ENCODE measurements at places on chromosomes 1 and 21.

- DNase-seq: no peak
These were observed 624 bp downstream of the ARHGAP29 start for GRCh38 chr1:94236630-94237290.

GRCh38 chr1:40059338-40059959, 18.9 kb downstream of the CAP1 start:
- DNase-seq: no peak

DNA sequence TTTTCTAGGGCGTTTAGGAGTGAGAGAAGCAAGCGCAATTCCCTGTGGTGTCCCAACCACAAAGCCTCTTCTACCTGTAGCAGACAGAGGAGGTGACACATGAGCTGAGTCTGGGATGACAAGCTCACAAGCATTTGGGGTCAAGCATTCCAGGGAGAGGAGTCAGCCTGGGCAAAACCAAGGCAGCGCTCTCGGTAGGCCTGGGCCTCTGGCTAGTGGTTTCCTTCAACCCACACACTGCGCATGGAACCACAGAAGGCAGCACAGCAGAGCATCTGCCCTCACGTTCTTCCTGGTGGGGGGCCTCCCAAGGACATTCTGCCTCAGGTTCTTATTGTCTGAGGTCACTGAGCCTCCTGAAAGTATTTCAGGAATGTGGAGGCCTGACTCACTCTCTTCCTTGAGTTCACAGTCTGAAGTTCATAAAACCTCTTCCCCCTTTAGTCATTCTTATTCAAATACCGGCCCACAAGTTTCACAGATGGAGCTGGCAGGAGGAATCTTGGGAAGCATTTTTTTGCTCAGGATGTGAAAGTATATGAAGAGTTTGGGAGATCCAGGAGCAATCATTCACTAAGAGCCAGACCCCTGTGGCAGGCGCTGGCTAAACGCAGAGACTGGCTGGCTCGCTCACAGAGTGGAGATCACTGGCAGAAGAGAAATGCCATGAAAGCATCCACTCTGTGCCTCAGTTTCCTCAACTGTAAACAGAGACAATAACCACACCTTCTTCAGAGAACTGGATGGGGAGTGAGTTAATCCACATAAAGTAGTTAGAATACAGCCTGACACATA, 26.8 kb downstream of the CCN1 start:
- no peak for DNase-seq

- no peak for DNase-seq
These were observed 382 bp downstream of the TRMT1L start for GRCh38 chr1:185156288-185156853.

DNA sequence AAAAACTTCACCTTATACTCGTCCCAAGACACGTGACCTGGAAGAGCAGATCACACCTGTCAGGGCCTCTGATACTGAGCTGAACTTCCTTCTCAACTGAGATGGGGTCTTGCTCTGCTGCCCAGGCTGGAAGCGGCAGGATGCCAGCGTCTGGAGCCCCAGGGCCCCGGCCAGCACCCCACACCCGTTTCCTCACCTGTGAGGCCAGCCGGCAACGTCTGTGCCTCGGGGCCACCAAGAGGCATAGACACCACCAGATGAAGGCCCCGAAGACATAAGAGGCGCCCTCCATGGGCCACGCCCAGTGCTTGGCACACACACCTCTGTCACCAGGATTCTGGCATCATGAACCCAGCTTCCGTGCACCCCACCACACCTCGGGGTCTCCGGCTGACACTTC, 8.5 kb downstream of the SDF4 start:
- DNase-seq: no peak

GRCh38 chr1:27099587-27100334, 55.2 kb downstream of the SLC9A1 start:
- no peak for DNase-seq

DNA sequence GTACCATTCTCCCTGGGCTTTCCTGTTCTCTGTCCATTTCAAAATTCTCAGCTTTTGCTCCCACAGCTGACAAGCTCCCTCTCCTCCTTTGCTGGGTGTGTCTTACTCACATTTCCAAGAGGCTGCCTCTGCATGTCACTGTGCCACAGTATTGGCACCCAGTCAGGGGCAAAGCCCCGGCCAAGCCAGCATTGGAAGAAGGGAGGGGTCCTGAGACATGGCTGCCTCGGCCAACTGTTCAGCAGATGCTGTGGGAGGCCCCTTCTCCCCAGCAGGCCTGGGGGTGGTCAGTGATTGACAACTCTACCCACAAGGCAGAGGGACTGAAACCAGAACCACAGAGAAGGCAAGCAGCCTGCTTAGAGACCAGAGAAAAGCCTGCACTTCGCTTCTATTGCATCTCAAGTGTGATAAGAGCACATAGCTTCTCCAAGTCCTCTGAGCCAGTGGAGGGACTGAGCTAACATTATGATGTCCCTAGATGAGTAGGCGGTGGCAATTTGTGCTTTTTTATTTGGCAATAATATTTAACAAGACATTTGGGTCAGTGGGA, 294.1 kb downstream of the SIPA1L2 start:
- no peak for DNase-seq

DNA sequence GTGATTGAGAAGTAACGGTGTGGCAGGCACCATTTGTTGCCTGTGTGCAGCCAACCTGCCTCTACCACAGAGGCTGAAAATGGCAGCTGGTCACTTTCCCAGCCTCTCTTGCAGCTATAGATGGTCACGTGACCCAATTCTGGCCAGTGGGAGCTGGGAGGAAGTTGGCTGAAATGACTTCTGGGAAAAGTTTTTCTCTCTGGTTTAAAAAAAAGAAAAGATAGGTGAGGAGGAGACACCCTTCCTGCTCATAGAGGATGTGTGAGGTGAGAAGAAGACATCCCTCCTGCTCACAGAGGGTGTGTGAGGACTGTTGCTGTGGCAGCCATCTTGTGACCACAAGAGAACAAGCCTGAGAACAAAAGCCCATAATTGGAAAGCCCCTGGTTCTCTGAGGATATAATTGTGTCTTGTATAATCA, 122.8 kb downstream of the SYF2 start:
- no peak for DNase-seq

DNA sequence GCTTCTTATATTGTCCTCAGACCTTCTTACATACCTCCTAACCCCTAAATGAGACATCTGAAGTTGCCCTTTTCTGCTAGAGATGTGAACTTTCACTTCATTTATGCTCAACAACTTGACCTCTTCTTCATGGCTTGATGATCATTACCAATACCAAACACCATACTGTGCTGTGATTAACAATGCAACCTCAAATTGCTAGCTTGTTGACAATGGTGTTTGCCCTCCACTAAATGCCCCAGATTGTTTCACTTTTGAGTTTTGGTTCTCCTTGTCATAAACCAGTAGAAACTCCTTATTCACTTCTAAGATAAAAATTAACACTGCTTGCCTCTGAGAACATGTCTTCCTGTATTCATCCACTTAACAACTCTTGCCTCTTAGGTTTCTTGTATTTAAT, 5.6 kb downstream of the JAK1 start:
- no peak for DNase-seq

GRCh38 chr21:35927262-35927661, 133.1 kb downstream of the SETD4 start:
- DNase-seq: no peak

DNA sequence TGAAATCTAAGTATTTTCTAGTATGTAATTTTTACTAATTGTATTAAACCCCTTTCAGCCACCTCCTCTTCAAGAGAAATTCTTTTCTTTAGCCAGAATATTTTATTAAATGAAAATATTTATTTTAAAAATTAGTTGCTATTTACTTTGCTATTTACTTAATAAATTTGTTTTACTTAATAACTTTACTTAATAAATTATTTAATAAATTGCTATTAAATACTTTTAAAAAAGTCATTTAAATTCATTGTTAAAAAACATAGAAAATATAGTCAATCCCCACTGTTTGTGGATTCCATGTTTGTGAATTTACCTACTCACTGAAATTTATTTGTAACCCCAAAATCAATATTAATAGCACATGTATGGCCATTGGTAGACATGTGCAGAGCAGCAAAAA, 105.6 kb downstream of the ATP1B1 start:
- DNase-seq: no peak

DNA sequence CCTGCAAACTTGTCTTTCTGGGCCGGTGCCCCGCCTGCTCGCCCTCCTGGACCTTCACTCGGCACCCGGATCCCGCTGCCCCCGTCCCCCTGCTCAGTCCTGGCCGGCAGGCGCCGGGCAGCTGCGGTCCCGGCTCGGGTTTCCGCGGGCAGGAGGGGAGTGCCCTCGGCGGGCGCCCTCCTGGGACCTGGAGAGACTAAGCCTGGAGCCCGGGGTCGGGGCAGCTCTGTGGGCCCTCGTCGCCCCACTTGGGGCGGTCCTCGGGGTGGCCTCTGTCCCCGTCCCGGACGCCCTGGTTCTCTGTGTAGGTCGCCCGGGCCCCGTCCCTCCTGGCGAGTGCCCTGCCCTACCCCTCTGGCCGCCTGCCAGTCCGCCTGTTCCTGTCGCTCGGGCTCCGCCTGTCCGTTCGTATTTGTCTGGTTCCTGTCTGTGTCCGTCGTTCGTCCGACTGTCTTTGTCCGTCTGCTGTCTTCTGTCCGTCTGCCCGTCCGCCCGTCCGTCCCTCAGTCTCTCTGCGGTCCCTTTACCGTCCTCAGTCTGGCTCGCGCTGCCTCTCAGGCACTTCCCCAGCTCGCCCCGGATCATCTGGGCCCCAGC, 490 bp downstream of the SERINC2 start:
- DNase-seq: no peak

DNA sequence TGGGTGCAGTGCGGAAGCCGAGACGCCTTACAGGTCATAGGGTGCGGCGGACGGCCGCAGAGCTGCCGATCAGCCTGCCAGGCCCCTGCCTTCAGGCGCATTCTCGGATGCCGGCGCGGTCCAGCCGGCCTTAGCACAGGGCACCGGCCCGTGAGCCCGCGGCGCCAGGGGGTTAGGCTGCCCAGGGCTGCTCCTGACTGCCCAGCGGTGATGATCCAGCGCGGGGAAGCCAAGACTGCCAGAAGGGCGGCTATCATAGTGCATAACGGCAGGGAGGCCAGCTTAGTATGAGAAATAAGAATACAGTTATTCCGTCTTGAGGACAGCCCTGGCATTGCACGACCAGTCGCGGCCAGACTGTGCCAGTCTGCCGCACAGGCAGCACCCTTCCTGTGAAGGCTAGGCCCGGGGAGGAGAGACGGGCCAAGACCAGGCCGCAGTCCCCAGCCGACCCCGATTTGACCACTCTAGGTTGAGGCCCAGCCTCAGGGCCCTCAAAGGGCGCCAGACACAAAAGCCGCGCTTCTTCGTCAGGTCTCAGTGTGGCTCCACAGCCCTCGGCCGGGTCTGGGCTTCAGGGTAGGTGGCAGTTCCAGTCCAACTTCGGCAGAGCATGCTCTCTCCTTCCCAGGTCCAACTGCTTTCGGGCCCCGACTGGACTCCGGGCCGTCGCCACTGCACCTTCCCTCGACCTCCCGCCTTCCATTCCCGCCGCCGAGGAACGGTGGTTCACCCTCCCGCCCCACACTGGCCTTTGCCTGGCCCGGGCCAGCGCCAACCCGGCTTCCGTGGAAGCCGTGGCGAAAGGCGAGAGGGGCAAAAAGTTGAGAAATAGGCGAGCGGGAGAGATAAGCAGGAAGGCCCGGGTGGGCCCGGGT, 829 bp downstream of the ALX3 start:
- DNase-seq: no peak

DNA sequence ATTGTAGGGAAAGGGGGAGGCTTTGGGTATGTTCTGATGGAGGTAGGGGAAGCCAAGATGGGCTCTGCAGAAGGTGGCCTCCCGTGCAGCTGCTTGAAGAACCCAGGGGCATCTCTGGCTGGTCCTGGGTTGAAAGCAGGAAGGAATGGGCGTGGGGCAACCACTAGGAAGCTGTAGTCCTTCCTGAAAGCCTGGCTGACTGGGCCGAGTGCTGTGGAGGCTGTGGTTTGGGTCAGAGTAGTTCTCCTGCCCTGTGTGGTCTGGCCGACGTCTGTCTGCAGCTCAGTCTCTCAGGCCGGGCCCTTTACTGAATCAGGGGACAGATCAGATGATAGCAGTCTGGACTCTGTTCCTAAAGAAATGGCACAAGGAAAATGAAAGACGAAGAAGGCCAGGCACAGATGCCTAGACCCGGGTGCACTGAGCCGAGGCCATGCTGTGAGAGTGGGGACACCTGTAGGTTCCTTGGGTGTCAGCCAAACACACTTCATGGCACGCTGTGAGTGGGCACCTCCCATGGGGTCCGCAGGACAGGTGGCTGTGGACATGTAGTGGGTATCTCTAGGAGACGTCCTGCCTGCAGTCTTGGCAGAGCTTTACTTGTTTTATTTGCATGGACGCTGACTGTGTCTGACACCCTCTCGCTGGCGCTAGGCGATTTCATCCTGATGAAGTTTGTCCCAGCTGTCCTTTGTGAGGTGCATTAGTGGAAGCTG, 87.0 kb downstream of the POFUT2 start:
- no peak for DNase-seq

DNA sequence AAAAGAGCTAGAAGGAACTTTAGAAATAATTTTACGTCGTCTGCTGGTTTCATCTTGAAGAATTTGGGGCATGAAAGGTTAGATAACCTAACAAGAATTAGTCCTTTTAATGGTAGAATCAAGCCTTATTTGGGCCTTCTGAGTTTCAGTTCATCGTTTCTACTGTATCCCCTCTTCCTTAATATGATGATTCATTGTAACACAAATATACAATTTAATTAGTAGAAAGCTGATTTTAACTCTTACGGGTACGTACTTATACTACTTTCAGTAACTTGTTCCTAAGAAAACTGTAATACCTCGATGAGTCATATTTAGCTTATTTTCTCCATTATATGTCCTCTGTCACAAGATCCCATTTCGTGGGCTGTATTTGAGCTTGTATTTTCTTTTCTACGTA, 264.7 kb downstream of the RYR2 start:
- DNase-seq: no peak

All from stimulated activated CD8-positive, alpha-beta memory T cell treated with anti-CD3 and anti-CD28 coated beads, Interleukin-4, amount 100 ng/mL, for 1 hour (primary cell).